ENCODE measurements at places on chromosomes 12 and 14. TPM values are rescaled to one million over a fixed set of nuclear protein-coding genes. Genes with fewer than 3 reads are reported as not detected.

Gene CLEC1B
- not detected for total RNA-seq

Gene RARG
- total RNA-seq = 31.8 TPM

GRCh38 chr14:24948261-24948847 lies 101.6 kb downstream of the STXBP6 start:
- no peaks in the 10 kb centered on the region for H3K27me3 ChIP-seq
- H3K4me3 ChIP-seq = no peak overlapping the region
- no peaks in the 10 kb centered on the region for H3K36me3 ChIP-seq
- H3K4me1 ChIP-seq = no peaks in the 10 kb centered on the region

- DNase-seq = peak; percentile 19
- H3K27ac ChIP-seq = peak overlapping the region; percentile 44
- H3K36me3 ChIP-seq = no peaks in the 10 kb centered on the region
- no peaks in the 10 kb centered on the region for H3K4me1 ChIP-seq
These were observed 617.2 kb downstream of the MED13L start for GRCh38 chr12:115660211-115660805.

GRCh38 chr12:91620992-91621391 lies 438.4 kb upstream of the DCN start:
- H3K27ac ChIP-seq = no peak overlapping the region
- no peaks in the 10 kb centered on the region for H3K4me1 ChIP-seq
- H3K4me3 ChIP-seq = no peak overlapping the region
- no peak for DNase-seq

Gene TAS2R19
- 10.8 TPM for total RNA-seq

DNA sequence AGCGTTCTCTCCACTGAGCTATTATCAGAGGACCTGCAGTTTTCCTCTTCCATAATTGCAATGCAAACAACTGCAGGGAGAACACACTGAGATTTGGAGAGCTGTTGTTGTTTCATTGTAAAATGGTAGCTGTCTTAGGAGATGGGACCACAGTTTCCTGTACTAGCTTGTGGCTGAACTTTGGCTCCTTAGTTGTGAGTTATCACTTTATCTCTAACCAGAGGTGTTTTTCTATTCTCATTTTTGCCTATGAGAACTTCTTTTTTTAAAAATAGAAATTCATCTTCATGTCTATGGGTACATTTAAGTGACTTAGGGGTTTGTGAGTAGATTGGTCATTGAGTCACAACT lies 216.5 kb downstream of the SLC38A4 start:
- H3K4me3 ChIP-seq = no peak overlapping the region
- H3K36me3 ChIP-seq = no peaks in the 10 kb centered on the region
- DNase-seq = no peak

Gene ATN1
- total RNA-seq = 136 TPM

DNA sequence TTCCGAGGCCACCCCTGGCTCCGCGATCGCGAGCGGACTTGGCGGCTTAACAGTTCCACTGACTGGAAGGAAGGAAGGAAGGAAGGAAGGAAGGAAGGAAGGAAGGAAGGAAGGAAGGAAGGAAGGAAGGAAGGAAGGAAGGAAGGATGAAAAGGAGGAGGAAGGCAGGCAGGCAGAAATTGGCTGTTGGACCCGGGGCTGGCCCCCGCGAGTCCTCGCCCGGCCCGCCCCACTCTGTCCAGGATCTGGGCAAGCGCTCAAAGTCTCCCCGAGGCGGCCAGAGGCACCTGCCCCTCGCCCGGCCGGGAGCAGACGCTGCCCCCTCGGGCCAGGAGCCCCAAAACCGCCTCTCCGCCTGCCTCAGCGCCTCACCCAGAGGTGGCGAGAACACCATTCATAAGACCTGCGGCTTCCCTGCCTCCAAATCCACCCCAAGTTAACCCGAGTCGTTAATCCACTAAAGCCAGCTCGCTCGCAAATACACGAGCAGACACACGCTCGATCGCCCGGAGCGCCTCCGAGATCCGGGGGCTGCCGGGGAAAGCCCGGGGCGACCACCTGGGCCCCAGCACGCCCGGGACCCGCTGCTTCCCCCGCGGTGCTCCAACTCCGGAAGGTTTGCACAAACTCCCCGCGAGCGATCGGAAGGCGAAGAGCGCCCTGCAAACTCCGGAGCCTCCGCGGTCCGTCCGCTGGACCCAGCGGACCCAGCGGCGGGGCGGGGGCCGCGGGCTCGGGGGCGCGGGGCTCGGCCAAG lies 844 bp downstream of the DPF3 start:
- H3K27ac ChIP-seq = peak overlapping the region; percentile 32
- peak overlapping the region; percentile 75 for H3K4me3 ChIP-seq
- H3K27me3 ChIP-seq = peaks cover 60% of the 10 kb centered on the region
- no peak for DNase-seq

DNA sequence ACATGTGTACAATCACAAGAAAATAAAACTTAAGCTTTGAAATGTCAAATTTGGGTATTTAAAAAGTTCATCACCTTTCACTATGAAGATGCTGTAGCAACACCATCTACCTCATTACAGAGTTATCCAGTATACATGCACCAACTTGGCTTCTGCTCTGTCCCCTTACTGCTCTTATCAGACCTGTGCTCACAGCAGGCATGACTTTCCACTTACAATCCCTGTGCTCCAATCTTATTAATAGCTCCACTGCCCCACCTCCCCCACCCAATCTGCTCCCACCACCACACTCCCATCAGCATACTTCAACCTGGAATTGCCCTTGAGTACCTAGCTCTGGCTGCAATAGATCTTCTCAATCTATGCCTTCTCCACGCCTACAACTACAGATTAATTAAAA lies 13.3 kb downstream of the GALC start:
- H3K4me3 ChIP-seq = no peak overlapping the region
- H3K27ac ChIP-seq = no peak overlapping the region
- DNase-seq = no peak
- no peaks in the 10 kb centered on the region for H3K27me3 ChIP-seq
- peaks cover 87% of the 10 kb centered on the region for H3K36me3 ChIP-seq

DNA sequence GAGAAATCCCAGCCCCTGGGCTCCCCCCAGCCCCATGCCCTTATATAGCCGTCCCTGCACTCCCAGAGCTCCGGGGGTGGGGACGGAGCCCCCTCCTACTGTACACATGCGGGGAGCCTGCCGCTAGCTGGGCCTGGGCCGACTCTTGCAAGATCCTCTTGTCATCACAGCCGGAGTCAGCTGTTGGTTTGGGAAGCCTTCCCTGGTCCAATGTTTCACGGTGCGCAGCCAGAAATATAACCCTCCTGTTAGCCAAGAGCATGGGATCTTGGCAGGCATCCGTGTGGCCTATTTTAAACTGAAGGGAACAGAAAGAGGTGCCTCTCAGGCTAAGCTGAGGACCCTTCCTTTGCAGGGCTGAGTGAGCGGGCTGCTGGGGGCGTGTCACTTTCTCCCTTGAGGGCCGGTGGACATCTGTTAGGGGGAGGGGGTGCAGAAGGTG lies 175.3 kb downstream of the TSPAN9 start:
- H3K36me3 ChIP-seq = no peaks in the 10 kb centered on the region
- peak; percentile 92 for DNase-seq
- H3K4me3 ChIP-seq = no peak overlapping the region
- H3K27ac ChIP-seq = peak overlapping the region; percentile 43

Gene TPPP2
- total RNA-seq = not detected

DNA sequence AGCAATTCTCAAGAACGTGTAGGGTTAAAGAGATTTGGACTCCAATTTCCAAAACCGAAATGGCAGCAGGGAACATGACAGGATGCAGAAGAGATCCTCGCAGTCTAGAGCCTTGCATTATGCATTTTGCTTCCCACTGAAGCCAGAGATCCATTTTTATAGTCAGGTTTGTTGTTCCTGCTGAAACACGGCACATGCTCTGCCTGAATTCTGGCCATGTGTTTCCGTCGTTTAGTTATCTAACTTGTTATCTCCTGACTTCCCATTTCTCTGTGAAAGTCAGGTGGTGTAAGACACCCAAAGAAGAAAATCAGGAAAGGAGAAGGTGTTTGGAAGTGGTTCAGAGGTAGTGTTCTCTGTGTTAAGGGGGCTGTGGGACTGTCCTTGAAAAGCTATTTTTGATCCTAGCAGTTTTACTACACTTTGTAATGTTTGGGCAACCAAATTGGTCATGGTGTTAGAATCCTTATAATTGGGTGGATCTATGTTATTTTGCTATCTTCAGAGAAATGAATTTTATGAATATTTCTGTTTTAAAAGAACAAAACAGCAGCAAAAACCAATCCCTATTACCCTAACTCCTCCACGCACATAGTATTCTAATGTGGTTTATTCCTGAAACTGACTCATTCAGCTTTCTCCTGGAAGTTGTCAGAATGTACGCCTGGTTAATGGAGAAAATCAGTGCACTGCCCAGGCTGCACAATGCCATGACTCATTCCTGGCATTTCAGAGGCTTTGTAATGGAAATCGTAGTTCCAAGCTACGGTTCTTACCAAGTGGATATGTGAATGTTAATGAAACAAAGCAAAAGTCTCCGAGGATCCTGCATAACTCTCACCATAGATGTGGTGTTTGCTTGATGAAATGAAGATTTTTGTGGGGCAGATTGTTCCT lies 110.1 kb downstream of the SAMD4A start:
- H3K36me3 ChIP-seq = no peaks in the 10 kb centered on the region
- H3K27ac ChIP-seq = peak overlapping the region; percentile 70
- no peaks in the 10 kb centered on the region for H3K27me3 ChIP-seq

DNA sequence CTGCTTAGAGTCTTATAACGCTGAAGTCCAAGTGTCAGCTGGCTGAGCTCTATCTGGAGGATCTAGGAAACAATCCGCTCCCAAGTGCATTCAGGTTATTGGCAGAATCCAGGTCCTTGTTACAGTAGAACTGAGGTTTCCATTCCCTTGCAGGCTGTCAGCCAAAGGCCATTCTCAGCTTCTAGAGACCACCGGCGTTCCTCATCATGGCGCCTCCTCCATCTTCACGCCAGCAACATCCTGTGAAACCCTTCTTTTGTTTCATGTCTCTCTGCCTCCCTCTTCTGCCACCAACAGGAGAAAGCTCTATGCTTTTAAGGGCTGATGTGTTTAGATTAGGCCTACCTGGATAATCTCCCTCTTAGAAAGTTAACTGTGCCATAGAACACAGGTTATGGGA lies 133.0 kb upstream of the RASSF8 start:
- H3K27ac ChIP-seq = peak overlapping the region; percentile 49
- DNase-seq = peak; percentile 17
- H3K27me3 ChIP-seq = no peaks in the 10 kb centered on the region
- H3K4me3 ChIP-seq = no peak overlapping the region
- no peaks in the 10 kb centered on the region for H3K4me1 ChIP-seq

- no peaks in the 10 kb centered on the region for H3K36me3 ChIP-seq
- no peaks in the 10 kb centered on the region for H3K27me3 ChIP-seq
- DNase-seq = no peak
- H3K27ac ChIP-seq = no peak overlapping the region
- peaks cover 35% of the 10 kb centered on the region for H3K4me1 ChIP-seq
- no peak overlapping the region for H3K4me3 ChIP-seq
These were observed 68.2 kb downstream of the SRGAP1 start for GRCh38 chr12:63912651-63913050.

GRCh38 chr12:55658635-55659391 lies 22.1 kb downstream of the OR10P1 start:
- no peaks in the 10 kb centered on the region for H3K27me3 ChIP-seq
- H3K27ac ChIP-seq = peak overlapping the region; percentile 55
- H3K4me1 ChIP-seq = no peaks in the 10 kb centered on the region
- H3K36me3 ChIP-seq = no peaks in the 10 kb centered on the region
- DNase-seq = no peak
- H3K4me3 ChIP-seq = no peak overlapping the region

Gene KCNH3
- 0.21 TPM for total RNA-seq

GRCh38 chr14:24783791-24784190 lies 149.8 kb upstream of the GZMB start:
- H3K36me3 ChIP-seq = no peaks in the 10 kb centered on the region
- H3K4me1 ChIP-seq = no peaks in the 10 kb centered on the region

GRCh38 chr12:24798335-24798734 lies 150.6 kb downstream of the BCAT1 start:
- no peaks in the 10 kb centered on the region for H3K27me3 ChIP-seq
- H3K36me3 ChIP-seq = no peaks in the 10 kb centered on the region
- no peak for DNase-seq
- H3K4me3 ChIP-seq = no peak overlapping the region
- H3K4me1 ChIP-seq = no peaks in the 10 kb centered on the region

Gene GMPR2
- total RNA-seq = 56.9 TPM

Gene IGF1
- total RNA-seq = 71.4 TPM

Gene PZP
- total RNA-seq = 0.59 TPM

Gene SERPINA9
- total RNA-seq = not detected

Gene ART4
- total RNA-seq = 5.9 TPM

GRCh38 chr12:30878024-30878423 lies 48.5 kb upstream of the TSPAN11 start:
- no peak overlapping the region for H3K4me3 ChIP-seq
- no peak overlapping the region for H3K27ac ChIP-seq
- no peak for DNase-seq
- H3K27me3 ChIP-seq = no peaks in the 10 kb centered on the region
- H3K36me3 ChIP-seq = no peaks in the 10 kb centered on the region
- H3K4me1 ChIP-seq = no peaks in the 10 kb centered on the region

DNA sequence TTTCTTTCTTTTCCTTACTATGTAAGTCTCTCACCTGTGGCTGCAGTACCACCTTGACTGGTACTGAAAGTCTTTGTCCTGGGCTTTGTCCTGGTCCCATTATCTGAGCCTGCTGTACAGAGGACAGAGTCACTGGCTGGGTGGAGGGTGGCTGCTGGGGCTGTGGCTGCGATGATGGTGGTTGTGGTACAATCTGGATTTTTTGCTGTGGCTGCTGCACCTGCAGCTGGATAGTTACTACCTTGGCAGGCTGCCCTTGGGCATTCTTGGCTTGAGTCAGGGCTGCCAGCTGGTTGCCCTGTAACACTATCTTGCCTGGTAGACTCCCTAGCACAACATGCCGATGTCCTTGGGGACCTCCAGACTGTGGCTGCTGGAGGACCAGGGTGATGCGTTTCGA lies 27.0 kb downstream of the CHD8 start:
- H3K4me3 ChIP-seq = no peak overlapping the region
- no peaks in the 10 kb centered on the region for H3K27me3 ChIP-seq
- DNase-seq = no peak
- H3K36me3 ChIP-seq = peaks cover 79% of the 10 kb centered on the region

DNA sequence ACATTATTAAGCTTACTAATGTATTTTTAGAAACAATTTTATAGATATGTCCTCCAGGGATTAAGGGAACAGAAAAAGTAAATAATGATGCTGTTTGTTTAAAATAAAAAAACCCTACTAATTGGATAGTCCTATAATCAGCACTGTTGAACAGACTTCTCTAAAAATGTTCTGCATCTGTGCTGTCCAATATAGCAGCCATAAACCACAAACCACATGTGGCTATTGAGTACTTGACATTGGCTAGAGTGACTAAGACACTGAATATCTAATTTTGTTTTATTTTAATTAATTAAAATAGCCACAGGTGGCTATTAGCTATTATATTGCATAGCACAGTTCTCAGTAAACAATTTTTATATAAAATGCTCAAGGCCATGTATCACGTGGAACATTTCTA lies 210.4 kb downstream of the DPY19L2 start:
- no peaks in the 10 kb centered on the region for H3K36me3 ChIP-seq
- no peak overlapping the region for H3K27ac ChIP-seq
- no peak overlapping the region for H3K4me3 ChIP-seq
- H3K27me3 ChIP-seq = no peaks in the 10 kb centered on the region
- no peaks in the 10 kb centered on the region for H3K4me1 ChIP-seq

Gene SLC2A14
- 4.4 TPM for total RNA-seq
